ENCODE measurements at places on chromosomes 5 and 9. TPM values are rescaled to one million over a fixed set of nuclear protein-coding genes. Genes with fewer than 3 reads are reported as not detected.

The PRRX2 gene
- not detected for total RNA-seq

The MEIKIN gene
- not detected for total RNA-seq

The TICAM2 gene
- total RNA-seq = 2.1 TPM

The SLC34A1 gene
- total RNA-seq = not detected

The SPATA31A3 gene
- not detected for total RNA-seq

The SMIM33 gene
- not detected for total RNA-seq

The LAMC3 gene
- total RNA-seq = not detected

The C6 gene
- 0.51 TPM for total RNA-seq

The CAPSL gene
- total RNA-seq = not detected

The OR1J2 gene
- not detected for total RNA-seq

The TLX3 gene
- total RNA-seq = not detected

The FABP6 gene
- not detected for total RNA-seq

The FAM169A gene
- 0.04 TPM for total RNA-seq

The PCDHB12 gene
- not detected for total RNA-seq

The AK8 gene
- total RNA-seq = not detected

The FAM78A gene
- 105 TPM for total RNA-seq

All from K562 (cell line).